ENCODE measurements at places on chromosomes 11 and 22.

DNA sequence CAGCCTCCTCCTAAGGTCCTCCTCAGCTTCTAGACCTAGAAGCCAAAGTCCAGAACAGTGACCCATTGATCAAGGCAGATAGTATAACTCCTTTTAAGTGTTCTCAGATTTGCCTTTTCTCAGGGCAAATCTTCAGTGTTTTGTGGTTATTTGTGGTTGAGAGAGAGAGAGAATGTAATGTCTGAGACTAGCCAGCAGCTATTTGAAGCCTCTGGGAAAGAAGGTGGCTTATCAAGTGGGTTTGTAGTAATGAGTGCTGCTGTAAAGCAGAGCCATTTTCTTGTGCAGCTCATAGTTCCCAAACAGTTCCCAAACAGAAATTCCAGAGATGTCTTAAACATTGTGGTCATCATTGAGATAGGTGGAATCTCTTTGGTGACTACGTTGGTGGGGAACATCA lies 89.5 kb downstream of the RNF169 start:
- DNase-seq: no peak

- no peak for DNase-seq
Observed at GRCh38 chr11:65719871-65720210, 757 bp downstream of the RNASEH2C start.

DNA sequence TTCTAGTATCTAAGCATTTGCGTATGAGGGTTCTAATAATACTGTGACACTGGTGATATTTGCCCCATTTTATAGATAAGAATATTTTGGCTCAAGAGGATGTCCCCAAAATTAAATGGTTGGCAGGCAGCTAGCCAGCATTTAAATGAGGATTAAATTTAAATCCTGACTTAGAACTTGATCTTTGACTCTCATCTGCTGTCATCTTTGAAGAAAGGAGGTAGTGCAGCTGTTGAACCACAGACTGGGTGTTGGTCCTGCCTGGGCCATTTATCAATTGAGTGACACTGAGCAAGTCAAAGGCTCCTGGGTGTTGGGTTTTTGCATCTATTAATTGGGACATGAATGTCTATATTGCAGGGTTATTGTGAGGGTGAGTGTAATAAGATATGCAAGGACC lies 112.3 kb downstream of the INSC start:
- DNase-seq: no peak

DNA sequence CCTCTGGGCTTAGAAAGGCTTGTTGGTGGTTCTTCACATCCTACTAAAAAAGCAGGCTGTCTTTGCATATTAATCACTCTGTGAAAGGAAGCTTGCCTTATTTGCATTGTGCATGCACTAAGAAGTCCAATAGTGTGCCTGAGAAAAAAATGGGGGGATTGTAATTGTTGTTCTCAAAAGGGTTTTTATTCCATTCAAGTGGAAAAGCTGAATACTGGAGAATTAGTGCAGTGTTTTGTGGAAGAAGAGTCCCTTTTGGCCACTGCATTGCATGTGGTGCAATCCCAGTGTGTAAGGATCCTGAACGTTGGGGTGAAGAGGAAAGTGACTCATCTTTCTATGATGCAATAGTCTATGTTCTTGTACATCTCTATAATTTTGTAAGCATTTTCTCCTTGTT lies 16.5 kb downstream of the NCAM1 start:
- DNase-seq: no peak

GRCh38 chr11:42555190-42555589 lies 756.6 kb upstream of the API5 start:
- DNase-seq: no peak

GRCh38 chr11:724049-724777 lies 18.2 kb downstream of the EPS8L2 start:
- no peak for DNase-seq

DNA sequence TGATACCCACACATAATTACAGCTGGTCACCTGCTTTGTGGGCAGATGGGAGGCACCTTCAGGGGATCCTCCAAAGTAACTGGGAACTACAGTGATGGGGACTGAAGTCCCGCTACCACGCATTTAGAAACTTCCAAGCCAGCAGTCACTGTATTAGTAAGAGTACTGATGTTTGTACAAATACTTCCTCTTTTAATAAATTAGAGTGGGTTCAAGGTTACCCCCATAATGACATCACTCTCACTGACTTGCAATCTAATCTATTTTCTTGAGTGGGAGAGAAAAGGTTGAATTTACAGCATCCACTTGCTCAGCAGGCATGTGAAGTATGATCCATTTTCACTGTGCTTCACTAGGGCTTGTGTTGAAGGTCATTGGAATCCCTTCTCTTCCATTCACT lies 72.1 kb upstream of the TIMP3 start:
- no peak for DNase-seq

Measured in activated CD4-positive, alpha-beta T cell treated with anti-CD3 and anti-CD28 coated beads, Interleukin-2, amount 50 U/mL, for 4 hours (primary cell).